ENCODE measurements at places on chromosomes 12 and 14. TPM values are rescaled to one million over a fixed set of nuclear protein-coding genes. Genes with fewer than 3 reads are reported as not detected.

DNA sequence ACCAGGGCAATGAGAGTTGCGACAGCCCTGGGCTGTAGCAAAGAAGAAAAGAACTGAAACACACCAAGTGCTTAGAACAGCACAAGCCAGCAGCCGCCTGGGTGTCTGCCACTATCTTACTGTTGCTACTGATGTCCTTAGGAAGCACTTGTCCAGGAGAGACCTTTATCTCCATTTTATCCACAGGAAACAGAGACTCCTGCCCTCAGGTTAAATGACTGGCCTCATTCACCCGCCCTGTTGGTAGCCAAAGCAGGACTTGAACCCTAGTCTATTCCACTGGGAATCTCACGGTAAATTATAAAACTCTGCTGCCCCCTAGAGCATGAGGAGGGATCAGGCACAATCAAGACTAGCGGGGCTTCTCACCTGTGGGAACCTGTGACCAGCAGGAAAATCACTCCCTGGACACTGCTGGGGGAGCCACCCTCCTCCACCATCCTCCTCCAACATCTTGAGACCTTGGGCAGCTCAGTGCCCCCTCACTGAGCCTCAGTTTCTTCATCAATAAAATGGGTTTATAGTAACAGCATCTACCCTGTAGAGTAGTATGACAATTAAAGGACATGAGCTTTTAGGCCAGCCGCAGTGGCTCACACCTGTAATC lies 20.5 kb upstream of the TESC start:
- DNase-seq = peak; percentile 47

DNA sequence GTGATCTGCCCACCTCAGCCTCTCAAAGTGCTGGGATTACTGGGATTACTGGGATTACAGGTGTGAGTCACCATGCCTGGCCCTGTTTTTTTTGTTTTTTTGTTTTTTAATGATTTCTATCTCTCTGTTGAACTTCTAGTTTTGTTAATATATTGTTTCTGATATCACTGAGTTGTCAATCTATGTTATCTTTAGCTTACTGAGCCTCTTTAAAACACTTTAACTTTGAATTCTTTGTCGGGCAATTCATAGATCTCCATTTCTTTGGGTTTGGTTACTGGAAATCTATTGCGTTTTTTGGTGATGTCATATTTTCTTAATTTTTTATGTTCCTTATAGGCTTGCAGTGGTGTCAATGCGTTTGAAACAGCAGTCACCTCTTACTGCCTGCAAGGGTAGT lies 9.2 kb upstream of the KLRG1 start:
- no peak for DNase-seq

Gene CCDC175
- not detected for total RNA-seq

Gene DEPDC4
- total RNA-seq = 0.82 TPM

Data from endothelial cell (in vitro differentiated cells).